Esophagus mucosa (tissue), 1 donor: ENCODE measurements at places on chromosomes 2 and 18. TPM values are rescaled to one million over a fixed set of nuclear protein-coding genes. Genes with fewer than 3 reads are reported as not detected.

Gene ST6GAL2
- total RNA-seq = 2.5 TPM

Gene FBXO41
- 0.92 TPM for total RNA-seq

Gene IL36A
- 167 TPM for total RNA-seq

Gene SIGLEC15
- total RNA-seq = not detected

Gene TM4SF20
- total RNA-seq = not detected

Gene CDKL4
- 0.28 TPM for total RNA-seq

Gene RSAD2
- total RNA-seq = 1.6 TPM

Gene LRP1B
- total RNA-seq = 0.40 TPM

Gene BIN1
- total RNA-seq = 4.5 TPM

Gene PRKAG3
- not detected for total RNA-seq

Gene MERTK
- 5.4 TPM for total RNA-seq

Gene MYL1
- total RNA-seq = 0.44 TPM

Gene TTL
- total RNA-seq = 21.6 TPM

Gene ABCG5
- not detected for total RNA-seq

Gene ALPI
- total RNA-seq = not detected

Gene SKOR2
- not detected for total RNA-seq

Gene KCNJ3
- not detected for total RNA-seq

Gene EPC2
- 16.4 TPM for total RNA-seq

Gene SCLY
- total RNA-seq = 8.9 TPM

Gene TRIM43
- total RNA-seq = not detected
